Left cardiac atrium (tissue), 4 donors: ENCODE measurements at places on chromosomes 13 and 19. TPM values are rescaled to one million over a fixed set of nuclear protein-coding genes. Genes with fewer than 3 reads are reported as not detected.

The CRLF1 gene
- total RNA-seq, result 26.8 TPM

The STX10 gene
- total RNA-seq, result 30.0 TPM

The OR4F17 gene
- total RNA-seq, result not detected

The IFNL1 gene
- not detected for total RNA-seq

The CEACAM3 gene
- 0.60 TPM for total RNA-seq
